Right hindlimb (tissue), 1 donor: ENCODE measurements at places on chromosomes 6 and 20.

DNA sequence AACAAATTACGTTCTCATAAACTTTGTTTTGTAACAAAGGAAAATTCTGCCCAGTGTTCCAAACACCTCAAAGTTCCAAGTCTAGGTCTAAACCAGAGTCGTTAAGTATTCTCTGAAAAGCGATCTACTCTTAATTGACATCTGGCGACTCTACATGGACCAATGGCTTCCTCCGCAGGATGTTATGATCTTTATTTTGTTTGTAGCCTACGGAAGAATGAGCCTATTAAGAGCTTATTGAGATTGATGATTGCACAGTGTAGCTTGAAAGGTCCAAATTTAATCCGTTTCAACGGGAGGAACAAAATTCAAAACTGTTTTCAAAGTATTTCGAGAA, 61.1 kb downstream of the FAM217A start:
- DNase-seq = no peak

GRCh38 chr6:6521961-6522482, 66.5 kb upstream of the LY86 start:
- no peak for DNase-seq

DNA sequence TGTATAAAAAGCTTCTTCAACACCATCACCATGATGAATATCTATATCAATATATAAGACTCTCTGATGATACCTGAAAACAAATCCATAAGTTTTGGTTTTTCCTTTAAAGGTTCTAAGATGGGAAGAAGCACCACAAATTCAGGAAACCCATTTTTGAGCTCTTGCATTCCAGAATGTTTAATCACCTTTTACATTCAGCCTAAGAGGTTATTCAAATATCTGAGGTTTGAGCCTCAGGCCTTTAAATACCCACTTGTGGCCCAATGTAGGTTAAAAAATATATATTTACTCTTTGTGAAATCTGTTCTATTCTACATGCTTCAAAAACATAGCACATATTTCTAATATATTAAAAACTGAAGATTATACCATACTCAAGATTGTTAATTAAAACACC, 17.6 kb downstream of the HDAC2 start:
- no peak for DNase-seq

GRCh38 chr6:3748208-3749066, 3.1 kb downstream of the PXDC1 start:
- DNase-seq = peak; percentile 78

GRCh38 chr20:16612706-16613105, 39.5 kb upstream of the KIF16B start:
- DNase-seq = no peak

- peak; percentile 24 for DNase-seq
Measured at GRCh38 chr6:33205191-33206026, 954 bp downstream of the HSD17B8 start.

- no peak for DNase-seq
Measured at GRCh38 chr6:33391922-33392594, 435 bp downstream of the KIFC1 start.

DNA sequence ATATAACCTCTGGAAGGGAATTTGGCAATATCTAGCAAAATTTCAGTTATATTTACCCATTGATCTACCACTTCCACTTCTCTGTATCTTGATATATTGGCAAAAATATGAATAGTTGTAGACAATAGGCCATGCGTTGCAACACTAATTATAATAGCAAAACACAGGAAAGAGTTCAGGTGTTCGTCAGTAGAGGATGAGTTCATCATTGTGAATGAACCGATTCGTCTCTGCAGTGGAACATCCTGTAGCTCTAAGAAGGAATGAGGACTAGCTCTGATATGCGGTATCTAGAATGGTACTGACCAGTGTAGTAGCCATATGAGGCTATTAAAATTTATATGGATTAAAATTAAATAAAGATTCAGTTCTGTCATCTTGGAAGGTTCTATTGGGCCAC, 8.3 kb downstream of the FAM83D start:
- no peak for DNase-seq

- no peak for DNase-seq
Measured at GRCh38 chr6:79684876-79685275, 53.7 kb downstream of the SH3BGRL2 start.

DNA sequence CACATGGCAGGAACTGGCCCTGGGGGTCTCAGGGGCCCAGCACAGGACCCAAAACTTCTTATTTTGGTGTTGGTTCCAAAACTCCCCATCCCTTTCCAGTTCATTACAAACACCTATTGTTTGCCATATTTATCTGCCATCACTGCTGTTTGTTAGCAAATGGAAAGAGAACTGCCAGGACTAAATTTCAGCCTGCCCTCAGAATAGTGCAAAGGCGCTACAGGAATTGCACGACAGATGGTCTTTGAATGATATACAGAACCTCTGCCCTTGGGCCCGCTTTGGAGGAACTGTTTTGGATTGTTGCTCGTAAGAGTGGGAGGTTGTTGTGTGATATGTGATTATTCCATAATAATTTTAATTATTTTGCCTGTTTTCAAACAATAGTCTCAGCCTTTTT, 199.0 kb upstream of the FBXL4 start:
- DNase-seq = no peak

- DNase-seq = no peak
Measured at GRCh38 chr6:34529665-34530327, 26.3 kb downstream of the SPDEF start.

DNA sequence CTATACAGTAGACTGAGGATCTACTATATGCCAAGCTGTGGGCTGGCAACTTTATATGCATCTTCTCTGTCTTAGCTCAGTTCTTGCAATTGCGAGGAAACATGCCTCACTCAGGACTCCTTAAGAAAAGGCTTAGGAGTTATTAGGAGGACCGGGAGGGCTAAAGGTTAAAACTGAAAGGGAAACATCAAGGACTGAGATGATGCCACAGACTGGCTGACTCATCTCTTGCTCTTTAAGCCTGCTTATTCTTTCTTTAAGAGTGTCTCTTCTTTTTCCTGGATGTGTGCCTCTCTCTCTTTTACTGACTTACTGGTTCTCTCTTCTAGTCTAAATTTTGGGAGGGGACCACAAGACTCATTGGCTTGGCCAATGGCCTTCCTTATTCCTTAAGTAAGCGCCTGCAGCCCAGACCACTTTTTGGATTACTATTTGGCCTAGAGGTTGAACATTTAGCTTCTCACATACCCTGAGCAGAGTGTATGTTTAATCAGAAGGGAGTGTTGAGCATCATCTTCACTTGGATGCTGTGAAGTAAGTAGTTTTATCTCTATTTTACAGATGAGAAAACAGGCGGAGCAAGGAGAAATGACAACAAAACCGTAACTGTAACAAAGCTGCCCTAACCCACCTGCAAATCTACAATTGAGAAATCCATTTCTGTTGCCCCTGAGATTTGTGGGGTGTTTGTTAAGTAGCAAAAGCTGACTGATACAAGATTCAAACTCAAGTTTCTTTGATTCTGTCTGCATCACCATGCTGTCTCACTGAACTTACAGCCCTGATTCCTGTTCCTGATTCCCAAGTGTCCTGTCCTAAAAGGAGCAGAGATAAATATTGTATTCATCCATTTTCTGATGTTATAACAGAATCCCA, 7.2 kb upstream of the SDC4 start:
- DNase-seq = no peak

- DNase-seq = no peak
Measured at GRCh38 chr20:31859266-31859997, 10.9 kb downstream of the DUSP15 start.

- no peak for DNase-seq
Measured at GRCh38 chr6:11810854-11811643, 32.4 kb upstream of the ADTRP start.

DNA sequence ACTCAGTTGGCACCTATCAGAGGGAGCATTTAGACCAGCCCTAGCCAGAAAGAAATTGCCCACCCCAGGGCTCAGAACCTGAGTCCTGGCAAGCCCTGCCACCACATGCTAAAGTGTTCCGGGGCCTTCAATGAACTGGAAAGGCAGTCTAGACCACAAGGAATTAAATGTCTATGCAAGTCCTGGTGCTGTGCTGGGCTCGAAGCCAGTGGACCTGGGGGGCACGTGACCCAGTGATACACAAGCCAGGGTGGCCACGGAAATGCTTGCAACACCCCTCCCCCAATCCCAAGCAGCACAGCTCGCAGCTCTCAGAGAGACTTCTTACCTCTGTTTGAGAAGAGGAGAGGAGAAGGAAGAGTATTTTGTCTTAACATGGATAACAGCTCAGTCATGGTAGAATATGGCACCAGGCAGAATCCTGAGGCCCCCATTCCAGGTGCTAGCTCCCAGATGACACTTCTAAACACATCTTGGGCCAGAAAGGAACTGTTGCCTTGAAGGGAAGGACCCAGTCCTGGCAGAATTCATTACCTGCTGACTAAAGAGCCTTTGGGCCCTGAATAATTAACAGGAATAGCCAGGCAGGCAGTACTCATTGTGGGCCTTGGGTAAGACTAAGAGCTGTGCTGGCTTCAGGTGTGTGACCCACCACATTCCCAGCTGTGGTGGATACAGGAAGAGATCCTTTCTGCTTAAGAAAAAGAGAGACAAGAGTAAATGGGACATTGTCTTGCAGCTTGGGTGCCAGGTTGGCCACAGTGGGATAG, 111.3 kb downstream of the BTBD9 start:
- no peak for DNase-seq

GRCh38 chr20:34300256-34300806, 2.8 kb downstream of the AHCY start:
- no peak for DNase-seq

- no peak for DNase-seq
Measured at GRCh38 chr20:6595704-6596103, 171.8 kb upstream of the BMP2 start.
